ENCODE measurements at places on chromosomes 5 and 9. TPM values are rescaled to one million over a fixed set of nuclear protein-coding genes. Genes with fewer than 3 reads are reported as not detected.

The RGMB gene
- 33.8 TPM for total RNA-seq

DNA sequence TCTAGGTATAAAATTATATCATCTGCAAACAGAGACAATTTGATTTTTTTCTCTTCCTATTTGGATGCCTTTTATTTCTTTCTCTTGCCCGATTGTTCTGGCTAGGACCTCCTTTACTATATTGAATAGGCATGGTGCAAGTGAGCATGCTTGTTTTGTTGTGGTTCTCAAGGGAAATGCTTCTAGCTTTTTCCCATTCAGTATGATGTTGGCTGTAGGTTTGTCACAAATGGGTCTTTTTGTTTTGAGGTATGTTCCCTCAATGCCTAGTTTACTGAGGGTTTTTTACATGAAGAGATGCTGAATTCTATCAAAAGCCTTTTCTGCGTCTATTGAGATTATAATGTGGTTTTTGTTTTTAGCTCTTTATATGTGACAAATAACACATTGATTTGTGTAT, 198.2 kb upstream of the GHR start:
- no peak for DNase-seq

The CDKN2B-AS1 gene
- not detected for total RNA-seq

DNA sequence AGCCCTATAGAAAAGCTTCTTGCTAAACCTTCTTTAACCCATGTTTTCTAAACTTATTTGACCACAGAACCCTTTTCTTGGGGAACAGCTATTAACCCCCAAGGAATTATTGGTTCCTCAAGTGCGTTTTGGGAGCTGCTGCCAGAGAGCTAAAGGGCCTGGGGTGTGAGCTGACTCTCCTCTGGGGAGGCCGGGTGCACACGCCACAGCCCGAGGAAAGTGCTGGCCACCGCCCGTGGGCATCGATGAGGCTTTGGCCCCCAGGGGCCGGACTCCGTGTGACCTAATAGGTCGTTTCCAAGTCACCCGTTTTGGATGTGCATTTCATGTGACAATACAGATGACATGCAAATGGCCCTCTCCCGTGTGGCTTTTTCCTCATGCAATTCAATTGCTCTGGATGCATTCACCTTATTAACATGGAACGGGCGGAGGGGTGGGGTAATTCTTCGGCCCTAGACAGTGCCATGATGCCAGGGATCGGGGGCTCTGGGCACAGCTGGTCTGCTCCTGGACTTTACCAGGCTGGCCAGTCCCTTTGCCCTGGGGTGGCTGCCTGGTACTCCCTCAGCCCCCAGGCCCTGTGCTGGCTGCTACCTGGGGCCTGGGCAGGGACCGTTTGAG, 19.5 kb downstream of the PLPP7 start:
- no peak for DNase-seq

- no peak for DNase-seq
These were observed 95.3 kb upstream of the SLC28A3 start for GRCh38 chr9:84435902-84436301.

DNA sequence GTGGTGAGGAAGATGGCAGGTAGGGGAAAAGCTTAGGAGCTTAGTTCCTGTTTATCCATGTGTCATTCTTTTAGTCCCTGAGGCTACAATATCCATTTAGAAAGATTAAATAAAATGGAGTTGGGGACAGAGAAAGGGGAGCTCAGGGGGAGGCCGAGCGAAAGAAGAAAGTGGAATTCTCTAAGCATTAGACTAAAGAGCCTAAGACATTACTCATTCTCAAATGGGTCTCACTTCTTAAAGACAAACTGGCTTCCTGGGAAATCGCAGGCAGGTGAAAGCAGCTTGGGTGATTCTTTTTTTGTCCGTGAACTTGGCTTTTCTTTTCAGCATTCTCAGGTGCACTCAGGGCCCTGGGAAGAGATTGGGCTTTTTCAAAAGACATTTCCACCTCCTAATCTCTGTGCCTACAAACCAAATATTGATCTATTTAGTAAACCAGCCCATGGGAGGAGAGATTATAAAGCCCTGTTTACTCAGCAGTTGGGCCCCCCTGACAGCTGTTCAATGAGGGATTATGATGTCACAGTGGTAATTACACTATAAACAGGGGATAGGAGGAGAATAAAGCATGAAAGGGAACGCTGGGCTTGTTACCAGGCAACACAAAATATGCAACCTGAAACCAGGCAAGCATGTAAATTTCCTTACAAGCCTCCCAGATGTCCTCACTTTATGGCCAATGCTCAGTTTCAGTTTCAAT, 584.0 kb downstream of the ACTL7B start:
- DNase-seq, result peak; percentile 49

The CDH9 gene
- total RNA-seq, result 2.8 TPM

The PCDHGB4 gene
- 14.9 TPM for total RNA-seq

DNA sequence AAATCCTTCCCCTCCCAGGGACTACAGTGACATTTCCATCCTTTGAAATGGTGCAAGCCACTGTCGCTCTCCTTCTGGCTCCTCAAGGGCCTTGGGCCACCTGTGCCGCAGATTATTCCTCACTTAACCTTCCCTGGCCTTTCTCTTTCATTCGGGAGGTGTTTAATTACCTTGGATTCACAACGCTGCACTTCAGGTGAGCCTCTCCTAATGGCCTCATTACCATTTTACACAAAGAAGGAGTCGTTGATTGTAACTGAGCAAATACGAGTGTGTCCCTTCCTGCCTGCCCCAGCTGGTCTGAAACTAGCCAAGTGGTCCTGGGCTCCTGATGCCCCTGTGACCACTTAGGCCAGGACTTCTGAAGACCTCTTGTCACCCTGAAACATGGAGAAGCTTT, 205.0 kb downstream of the CRB2 start:
- DNase-seq, result no peak

DNA sequence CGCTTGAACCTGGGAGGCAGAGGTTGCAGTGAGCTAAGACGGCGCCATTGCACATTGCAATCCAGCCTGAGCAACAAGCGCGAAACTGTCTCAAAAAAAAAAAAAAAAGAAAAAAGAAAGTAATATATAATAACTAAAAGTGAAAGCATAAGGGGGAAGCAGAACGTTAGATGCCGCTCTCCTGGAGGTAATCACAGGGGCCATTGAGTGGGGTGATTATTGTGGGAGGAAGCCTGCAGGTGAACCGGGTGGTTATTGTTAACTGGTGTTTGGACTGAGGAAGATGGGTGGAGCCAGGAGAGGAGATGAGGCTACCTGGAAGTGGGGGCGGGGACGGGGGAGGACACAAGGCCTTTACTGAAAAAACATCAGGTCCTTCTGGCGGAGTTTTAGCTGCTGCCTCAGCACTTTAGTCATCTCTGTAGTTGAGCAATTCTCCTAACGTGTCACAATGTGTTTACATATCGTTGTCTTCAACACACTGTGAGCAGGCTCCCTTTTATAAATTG, 5.3 kb upstream of the TJP2 start:
- no peak for DNase-seq

- DNase-seq, result no peak
These were observed 15.5 kb upstream of the TRIM32 start for GRCh38 chr9:116671605-116672004.

DNA sequence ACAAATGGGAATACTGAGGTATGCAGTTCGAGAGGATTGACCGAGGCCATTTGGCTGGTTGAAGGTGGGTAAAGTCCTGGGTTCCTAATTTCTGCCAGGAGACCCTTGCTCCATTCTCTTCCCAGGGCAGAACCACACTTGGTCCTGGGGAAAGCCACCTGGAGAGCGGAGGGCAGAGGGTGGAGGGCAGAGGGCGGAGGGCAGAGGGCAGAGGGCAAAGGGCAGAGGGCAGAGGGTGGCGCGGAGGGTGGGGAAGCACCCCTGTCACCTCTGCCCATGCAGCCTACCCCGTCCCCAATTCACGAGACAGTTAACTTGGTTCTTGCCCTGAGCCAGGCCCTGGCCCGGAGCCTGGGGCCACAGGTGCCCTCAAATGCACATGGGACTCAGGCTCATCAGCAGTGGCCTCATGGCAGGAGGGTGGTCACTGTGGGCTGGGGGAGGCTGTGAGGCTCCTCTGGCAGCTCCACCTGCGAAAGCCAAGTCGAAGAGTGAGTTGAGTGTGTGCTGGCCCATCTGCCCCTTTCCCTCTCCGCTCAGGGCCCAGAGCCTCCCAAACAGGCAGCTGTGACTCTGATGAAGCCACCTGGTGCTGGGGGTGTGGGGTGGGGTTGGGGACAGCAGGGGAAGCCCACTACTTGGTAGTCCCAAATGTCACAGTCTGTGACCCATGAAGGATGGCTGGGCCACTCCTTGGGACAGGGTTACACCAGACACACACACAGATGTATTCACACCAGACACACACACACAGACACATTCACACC, 28.0 kb upstream of the FCN1 start:
- no peak for DNase-seq

GRCh38 chr5:137669811-137670210, 66.1 kb downstream of the KLHL3 start:
- no peak for DNase-seq

- DNase-seq, result no peak
These were observed 665.0 kb downstream of the NR2F1-AS1 start for GRCh38 chr5:92916036-92916435.

The ENTPD2 gene
- not detected for total RNA-seq

DNA sequence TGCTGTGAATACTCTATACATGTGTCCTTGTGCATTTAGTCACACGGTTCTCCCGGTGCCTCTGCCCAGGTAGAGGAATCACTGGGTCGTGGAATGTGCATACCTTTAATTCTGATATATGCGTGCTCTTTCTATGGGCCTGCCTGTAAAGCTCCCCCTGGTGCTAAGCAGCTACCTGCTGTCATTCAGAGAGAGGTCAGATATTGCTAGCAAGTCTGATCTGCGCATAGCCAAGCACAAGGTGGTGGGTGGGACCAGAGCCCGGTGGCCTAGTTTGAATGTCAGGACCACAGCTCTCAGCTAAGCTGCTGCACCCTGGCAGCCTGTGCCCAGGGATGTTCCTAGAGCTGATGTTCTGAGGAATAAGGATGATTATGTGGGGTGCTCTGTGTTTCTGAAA, 33.4 kb downstream of the TJP2 start:
- DNase-seq, result no peak

The ENDOG gene
- total RNA-seq, result 3.2 TPM

The HRCT1 gene
- not detected for total RNA-seq

The IFNA21 gene
- not detected for total RNA-seq

The PCDH12 gene
- not detected for total RNA-seq

The PTTG1 gene
- total RNA-seq, result 425 TPM

GRCh38 chr5:24703934-24704333, 59.2 kb upstream of the CDH10 start:
- no peak for DNase-seq

- peak; percentile 46 for DNase-seq
These were observed 171.5 kb downstream of the EFNA5 start for GRCh38 chr5:107499237-107499636.

The PHF2 gene
- 17.6 TPM for total RNA-seq

- DNase-seq, result peak; percentile 68
These were observed 547 bp downstream of the ANP32B start for GRCh38 chr9:97983589-97984187.

Data from neural progenitor cell (in vitro differentiated cells).